Fibroblast of skin of abdomen (primary cell): ENCODE measurements at places on chromosomes 12 and 14.

DNA sequence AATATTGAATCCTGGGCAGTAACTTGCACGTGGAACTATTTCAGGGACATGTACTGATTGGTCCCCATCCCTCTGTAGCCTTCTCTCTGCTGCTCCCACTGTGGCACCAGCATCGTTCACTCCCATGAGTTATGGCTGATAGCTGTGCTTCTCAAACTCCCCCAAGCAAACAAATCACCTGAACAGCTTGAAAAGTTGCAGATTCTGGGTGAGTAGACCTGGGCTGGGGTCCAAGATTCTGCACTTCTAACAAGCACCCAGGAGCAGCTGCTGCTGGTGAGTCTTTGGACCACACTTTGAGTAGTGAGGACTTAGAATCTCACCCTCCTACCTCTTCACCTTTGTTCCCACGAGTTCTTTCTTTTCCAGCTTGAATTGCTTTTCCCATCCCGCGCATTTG, 49.4 kb upstream of the ZFP36L1 start:
- no peak for DNase-seq

GRCh38 chr12:98291828-98292227, 223.6 kb upstream of the TMPO start:
- DNase-seq = no peak

- no peak for DNase-seq
Observed at GRCh38 chr14:104521816-104522745, 57.5 kb upstream of the C14orf180 start.

- no peak for DNase-seq
Observed at GRCh38 chr14:38496092-38496491, 240.2 kb upstream of the CLEC14A start.

GRCh38 chr14:78228702-78229327, 58.6 kb downstream of the NRXN3 start:
- DNase-seq = no peak

- no peak for DNase-seq
Observed at GRCh38 chr14:90518069-90518940, 121.5 kb downstream of the CALM1 start.

- no peak for DNase-seq
Observed at GRCh38 chr12:25107920-25108319, 87.0 kb downstream of the DNAI7 start.

DNA sequence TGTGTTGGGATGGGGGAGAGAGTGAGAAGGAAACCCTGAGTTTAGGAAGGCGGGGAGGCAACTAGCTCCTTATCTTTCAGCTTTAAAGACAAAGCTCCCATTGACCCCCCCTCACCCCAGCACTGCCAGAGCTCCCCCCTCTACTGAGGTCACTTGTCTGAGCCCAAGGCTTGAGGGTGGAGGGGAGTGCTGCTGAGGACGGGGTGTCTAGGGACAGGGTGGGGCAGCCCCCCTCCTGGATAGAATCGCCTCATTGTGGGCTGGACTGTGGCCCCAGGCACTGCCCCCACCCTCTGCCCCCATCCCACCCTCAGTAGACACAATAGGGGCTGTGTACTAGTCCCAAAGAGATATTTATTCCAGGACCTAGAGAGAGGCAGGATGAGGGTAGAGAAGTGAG, 3.0 kb downstream of the ERBB3 start:
- no peak for DNase-seq

GRCh38 chr12:108313606-108314351, 25.3 kb downstream of the CMKLR1 start:
- no peak for DNase-seq

DNA sequence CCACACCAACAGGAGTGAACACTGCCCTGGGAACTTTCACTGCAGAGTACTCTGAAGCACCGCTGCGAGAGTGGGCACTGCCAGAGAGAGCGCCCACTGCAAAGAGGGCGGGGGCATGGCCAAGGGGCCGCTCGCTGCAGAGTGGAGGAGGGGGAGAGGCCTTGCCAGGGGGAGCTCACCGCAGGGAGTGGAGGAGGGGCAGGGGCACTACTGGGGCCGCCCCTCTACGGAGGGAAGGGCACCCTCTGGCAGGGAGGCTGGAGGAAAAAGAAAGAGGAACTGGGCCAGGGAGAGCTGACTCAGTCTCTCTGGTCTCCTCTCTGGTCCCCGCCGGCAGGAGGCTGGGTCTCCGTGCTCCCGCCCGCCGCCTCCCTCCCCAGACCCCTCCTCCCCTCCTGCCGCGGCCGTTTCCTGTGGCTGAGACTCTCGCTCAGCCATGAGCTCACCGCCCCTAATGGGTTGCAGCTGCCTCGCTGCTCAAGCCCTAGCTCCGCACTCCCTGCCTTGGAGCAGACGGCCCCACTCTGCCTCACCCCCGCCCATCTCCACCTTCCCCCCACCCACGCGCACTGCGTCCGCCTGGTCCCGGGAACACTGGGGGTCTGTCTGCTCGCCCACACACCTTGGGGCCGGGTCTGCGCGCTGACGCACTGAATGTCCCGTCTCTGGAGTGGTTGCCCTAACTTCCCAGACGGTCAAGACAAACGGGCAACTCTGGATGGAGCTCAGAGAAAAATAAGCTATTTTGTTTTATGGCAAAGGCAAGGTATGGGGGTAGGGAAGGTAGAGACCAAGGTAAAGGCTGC, 1.3 kb downstream of the ARHGEF40 start:
- DNase-seq = peak; percentile 97

GRCh38 chr12:26319511-26319910, 124.1 kb downstream of the SSPN start:
- DNase-seq = peak; percentile 81

DNA sequence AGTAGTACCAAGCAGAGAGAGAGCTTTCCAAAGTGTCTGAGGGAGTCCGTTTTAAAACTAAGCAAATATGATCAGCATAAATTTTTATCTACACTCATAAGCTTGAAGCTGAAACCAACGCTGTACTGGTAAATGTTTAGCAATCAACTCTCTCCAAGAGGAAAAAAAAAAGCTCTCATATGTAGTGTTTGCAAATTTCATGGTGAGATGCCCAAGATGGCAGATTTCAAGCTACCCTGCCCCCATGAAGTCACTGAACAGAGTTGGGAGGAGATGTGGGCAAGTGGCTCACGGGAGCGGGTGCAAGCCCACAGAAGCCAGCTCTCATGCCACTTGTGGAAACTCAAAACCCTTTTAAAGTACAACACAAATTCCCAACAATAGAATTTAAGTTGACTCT, 475.8 kb downstream of the BCAT1 start:
- no peak for DNase-seq

- no peak for DNase-seq
Observed at GRCh38 chr12:45697371-45697770, 32.1 kb upstream of the ARID2 start.

DNA sequence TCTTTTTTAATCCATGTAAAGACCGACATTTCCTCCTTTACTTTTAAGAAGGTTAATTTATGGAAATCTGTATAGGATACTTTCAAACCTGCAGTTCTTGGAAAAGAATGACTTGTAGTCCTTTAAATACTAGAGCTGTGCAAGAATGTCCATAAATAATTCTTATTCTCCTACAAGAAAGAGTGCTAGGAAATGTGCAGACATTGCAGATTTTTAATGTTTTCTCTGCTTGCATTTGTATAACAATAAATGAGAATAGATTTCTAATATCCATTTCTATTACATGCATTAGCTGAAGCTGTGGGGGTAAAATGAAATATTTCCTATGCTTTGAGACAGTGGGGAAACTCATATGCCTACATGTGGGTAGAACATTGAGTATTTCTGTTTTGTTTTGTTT, 607.2 kb upstream of the NOVA1 start:
- no peak for DNase-seq

DNA sequence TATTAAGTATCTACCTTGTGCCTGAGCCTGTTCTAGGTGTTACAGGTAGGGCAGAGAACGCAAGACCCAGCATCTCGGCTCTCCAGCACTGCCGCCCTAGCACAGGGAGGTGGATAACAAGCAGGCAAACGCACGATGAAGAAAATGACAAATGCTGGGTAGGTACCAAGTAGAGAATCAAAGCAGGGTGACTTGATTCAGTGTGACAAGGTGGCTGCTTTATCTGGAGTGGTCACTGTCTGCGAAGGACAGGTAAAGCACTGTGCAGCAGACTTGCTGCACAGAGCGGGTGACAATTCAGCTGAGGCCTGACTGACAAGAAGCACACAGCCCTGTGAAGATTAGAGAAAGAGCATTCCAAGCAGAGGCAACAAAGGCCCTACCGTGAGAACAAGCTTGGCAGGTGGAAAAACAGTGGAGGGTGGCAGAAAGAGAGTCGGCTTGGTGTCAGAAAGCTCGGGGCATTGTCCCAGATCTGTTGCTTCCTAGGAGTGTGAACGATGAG, 12.9 kb downstream of the PRKCH start:
- no peak for DNase-seq

GRCh38 chr14:98950353-98950895, 321.6 kb downstream of the BCL11B start:
- no peak for DNase-seq

- DNase-seq = peak; percentile 99
Observed at GRCh38 chr12:98418357-98419075, 96.9 kb upstream of the TMPO start.

DNA sequence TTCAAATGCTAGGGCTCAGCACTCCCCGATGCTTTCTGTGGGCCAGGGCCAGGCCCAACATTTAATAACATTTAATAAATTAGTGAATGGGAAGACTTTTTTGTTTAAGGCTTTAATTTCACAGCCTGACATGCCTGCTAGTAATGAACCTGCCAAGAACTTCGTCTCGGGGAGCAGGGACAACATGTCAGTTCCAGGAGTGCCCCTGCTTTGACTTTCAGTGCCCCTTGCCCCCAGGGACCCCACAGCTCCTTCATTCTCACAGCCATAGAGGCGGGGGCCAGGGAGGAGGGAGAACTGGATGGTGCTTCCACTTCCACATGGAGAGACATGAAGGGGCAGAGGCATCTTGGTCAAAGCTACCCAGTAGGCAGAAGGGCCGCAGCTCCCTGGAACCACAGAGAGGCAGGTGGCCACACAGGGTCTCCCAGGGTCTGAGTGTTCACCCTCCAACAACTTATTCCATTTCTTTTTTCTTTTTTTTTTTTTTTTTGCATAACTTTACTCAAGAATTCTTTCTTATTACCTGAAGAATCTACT, 66.0 kb upstream of the DDX11 start:
- DNase-seq = no peak

- DNase-seq = no peak
Observed at GRCh38 chr14:49033131-49033530, 553.0 kb downstream of the RPS29 start.

DNA sequence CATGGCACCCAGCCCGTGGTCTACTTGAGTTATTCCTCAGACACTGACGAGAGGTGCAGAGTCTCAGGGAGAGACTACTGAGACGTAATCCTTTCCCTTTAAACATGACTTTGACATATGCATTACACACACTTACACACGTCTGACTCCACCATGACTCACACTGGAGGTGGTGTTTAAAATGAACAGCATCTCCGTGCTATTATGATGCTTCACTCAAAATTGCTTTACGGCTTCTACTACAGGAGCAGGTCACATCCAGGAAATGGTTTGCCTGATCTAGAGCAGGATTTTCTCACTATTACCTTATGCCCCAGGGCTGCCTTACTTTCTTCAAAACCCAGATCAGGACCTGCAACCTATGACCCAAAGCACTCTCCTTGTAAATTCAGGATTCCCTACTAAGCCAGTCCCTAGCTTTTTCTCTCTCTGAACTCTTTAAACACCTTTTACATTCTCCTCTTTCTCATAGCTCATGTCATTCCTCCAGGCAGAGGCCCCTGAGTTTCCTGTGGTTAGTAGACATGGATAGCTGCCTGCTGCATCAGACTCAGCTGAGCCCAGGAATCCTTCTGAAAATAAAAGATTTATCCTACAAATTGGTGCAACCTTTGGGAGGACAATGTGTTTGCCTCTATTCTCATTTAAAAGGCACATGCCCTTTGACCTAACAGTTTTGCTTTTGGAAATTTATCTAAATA, 31.2 kb downstream of the TMCC3 start:
- DNase-seq = peak; percentile 93

DNA sequence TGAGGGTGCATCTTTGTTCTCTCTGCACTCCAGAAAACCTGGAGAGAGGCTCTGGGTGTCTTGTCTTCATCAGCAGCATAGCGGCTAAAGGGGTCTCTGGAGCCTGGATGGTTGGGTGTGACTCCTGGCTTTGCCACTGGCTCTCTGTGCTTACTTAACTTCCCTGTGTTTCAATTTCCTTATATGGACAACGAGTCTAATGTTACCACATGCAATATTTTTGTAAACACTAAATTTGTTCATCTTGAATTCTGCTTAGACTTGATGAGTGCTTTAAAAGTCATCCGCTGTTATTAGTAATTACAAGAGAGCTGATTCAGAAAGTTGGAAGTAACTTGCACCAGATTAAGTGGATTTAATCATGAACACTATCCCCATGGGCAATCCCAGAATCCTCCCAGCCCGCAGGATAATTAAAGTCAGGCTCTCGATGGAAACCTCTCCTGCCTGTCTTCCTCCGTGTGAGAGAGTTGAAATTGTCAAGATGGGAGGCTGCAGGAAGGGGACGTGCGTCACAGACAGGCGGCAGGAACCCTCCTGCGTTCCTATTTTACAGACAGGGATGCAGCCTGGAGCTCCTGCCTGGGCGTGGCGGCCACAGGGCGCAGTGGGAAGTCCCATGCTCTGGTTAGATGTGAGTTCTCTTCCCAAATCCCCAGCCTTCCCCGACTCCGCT, 201.2 kb downstream of the TTC8 start:
- peak; percentile 97 for DNase-seq

- no peak for DNase-seq
Observed at GRCh38 chr12:68100241-68100640, 59.3 kb downstream of the IFNG start.

GRCh38 chr14:95896498-95897135, 20.0 kb downstream of the TUNAR start:
- DNase-seq = no peak

GRCh38 chr14:23536494-23536893, 15.1 kb downstream of the ZFHX2 start:
- DNase-seq = no peak

- peak; percentile 6 for DNase-seq
Observed at GRCh38 chr14:30906752-30907658, 32.6 kb downstream of the COCH start.

DNA sequence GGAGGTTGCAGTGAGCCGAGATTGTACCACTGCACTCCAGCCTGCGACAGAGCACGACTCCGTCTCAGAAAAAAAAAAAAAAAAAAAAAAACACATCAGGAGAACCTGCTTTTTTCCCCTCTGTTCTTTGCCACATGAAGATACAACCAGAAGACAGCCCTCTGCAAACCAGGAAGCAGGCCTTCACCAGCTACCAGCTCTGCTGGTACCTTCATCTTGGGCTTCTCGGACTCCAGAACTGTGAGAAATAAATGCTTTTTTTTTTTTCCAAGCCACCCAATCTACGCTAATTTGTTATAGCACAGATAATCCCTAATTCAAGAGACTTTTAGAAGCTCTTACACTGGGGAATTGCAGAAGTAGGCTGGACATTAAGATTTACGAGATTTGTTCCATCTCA, 121.2 kb downstream of the GARIN6 start:
- DNase-seq = no peak

DNA sequence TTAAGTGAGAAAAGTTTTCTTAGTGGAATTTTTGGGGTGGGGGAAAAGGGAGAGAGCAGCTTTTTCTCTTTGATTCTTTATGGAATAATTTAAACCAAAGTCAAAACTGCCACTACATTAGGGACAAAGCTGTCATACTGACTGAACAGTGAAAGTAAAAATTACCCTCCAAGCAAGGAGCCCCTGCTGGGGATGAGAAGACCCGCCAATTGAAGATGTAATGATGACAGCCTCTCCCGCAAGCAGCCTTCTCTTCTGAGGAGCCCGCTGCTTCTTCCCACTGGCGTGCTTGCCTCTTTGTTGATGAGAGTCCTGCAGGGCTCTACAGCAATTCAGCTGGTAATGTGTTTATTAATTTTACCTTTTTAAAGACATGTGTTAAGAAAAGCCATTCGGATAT, 151.0 kb downstream of the EFCAB11 start:
- no peak for DNase-seq
